ENCODE measurements at places on chromosomes 11 and 22.

GRCh38 chr11:26974069-26974783 lies 19.7 kb upstream of the FIBIN start:
- no peak for DNase-seq

DNA sequence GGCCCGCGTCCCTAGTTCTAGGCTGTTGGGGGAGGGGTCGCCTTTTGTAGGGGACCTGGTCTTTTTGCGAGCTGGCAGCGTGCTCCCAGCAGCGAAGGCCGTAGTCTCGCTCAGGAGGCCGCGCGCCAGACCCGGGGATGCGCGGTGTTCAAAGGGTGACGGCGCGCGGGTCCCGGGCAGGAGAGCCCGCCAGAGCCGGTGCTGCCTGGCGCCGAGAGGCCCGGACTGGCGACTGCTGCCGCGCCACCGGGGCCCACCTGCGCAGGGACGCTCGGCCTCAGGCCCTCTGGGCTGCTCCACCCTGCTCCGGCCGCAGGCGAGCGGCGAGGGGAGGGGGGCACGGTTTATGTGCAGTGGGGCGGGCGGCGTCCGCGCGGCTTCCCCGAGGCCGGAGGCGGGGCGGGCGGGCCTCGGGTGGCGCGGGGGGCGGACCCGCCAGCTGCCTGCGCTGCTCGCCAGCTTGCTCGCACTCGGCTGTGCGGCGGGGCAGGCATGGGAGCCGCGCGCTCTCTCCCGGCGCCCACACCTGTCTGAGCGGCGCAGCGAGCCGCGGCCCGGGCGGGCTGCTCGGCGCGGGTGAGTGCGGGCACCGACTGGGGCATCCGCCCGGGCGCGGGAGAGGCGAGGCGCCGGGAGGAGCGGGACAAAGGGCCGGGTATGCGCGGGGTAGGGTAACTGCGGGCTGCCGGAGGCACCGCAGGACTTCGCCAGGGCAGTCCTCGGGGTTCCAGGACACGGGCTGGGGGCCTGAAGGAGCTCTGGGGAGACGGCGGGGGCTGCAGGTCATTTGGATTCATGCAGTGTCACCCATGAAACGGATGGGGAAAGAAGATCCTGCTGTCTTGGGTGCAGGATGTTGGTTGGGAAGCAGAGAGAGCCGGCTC lies at the start of gene PRSS23:
PRSS23 (plus strand) TSS at position 467 of the 884 bp plus-strand sequence. CDS start 7,102 bp downstream, outside the sequence.
- peak; percentile 47 for DNase-seq

DNA sequence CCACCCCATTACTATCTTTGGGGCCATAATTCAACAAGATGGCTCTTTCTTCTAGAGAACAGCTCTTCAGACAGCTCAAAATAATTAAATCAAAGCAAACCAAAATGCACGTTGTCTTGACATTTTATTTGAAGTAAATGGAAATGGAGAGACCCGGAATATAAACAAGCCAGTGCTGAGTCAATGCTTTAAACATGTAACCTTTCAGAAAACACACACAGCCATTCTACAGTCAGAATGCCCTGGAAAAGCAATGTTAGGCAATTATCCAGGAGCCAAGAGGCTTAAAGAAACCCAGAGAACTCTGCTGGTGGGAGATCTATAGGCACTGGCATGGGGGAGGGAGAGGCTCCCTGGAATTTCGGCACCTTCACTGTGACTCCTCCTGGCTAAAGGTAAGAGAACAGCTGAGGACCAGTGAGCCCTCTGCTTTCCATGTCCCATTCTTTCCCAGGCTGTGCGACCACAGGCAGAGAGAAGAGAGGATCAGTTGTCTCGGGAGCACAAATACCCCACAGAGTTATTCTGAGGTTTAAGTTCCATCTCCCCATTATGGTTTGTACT lies 254.0 kb upstream of the CCDC90B start:
- no peak for DNase-seq

DNA sequence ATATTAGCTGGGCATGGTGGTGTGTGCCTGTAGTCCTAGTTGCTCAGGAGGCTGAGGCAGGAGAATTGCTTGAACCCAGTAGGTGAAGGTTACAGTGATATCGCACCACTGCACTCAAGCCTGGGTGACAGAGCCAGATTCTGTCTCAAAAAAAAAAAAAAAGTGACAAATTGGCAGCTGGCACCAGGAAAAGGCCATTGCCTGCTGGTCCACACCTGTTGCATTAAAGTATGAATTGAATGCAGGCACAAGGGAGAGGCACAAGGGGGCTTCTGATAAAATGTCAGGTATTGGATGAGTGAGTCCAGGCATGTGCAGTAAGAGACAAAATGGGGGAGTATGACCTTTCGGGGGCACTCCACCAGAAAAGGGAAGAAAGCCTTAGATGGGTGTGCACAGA lies 28.2 kb downstream of the ZNF70 start:
- DNase-seq = no peak

DNA sequence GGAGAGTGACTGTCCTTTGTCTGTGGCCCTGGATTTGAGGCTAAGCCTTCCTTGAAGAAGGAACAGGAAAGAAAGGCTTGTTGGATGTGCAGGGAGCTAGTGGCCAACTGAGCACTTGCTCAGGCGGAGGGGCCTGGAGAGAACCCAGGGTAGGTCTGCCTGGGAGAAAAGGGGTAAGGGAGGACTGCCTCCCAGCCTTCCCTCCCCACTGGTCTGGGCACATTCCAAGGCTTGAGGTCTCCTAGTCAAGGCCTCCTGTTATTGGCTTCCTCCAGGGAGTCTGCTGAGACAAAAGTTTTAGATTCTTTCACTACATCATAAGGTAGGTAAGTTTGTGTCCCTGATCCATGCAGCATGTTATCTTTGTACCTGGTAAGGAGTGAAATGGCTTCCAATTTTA lies 15.2 kb downstream of the KCNQ1OT1 start:
- no peak for DNase-seq

- DNase-seq = peak; percentile 40
These were observed 82.2 kb upstream of the SEPTIN5 start for GRCh38 chr22:19631899-19632667.

- no peak for DNase-seq
These were observed 187.8 kb downstream of the SNX19 start for GRCh38 chr11:130728185-130729180.

DNA sequence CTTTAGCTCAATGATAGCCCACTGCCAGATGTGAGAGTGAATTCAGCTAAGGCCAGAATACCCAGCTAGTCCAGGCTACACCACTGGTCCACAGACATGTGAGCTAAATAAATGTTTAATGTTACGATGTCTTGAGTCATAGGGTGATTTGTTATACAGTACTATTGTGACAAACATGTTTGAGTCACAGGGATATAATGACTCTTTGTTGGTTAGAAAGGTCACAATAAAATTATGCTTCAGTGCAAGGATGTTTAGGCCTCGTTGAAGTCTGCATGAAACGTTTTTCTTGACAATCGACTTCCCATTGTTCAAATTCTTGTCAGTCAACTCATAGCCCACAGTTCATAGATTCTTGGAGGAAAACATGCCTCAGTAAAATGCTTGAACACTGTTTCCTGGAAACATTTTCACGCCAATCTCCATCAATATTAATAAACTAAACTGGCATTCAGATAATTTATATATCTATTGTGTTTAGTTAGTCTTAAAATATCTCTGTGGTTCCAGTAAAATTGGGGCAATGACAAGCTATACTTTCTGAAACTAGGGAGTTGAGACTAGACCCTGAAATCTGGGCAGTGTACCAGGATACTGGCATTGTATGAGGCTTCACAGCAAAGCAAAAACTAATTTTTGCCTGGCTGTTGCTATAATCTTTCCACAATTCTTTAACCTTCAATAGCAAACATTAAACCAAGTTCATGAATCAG lies 650.8 kb upstream of the KIRREL3 start:
- no peak for DNase-seq

- DNase-seq = no peak
These were observed 458 bp downstream of the OSBPL5 start for GRCh38 chr11:3164552-3165151.

DNA sequence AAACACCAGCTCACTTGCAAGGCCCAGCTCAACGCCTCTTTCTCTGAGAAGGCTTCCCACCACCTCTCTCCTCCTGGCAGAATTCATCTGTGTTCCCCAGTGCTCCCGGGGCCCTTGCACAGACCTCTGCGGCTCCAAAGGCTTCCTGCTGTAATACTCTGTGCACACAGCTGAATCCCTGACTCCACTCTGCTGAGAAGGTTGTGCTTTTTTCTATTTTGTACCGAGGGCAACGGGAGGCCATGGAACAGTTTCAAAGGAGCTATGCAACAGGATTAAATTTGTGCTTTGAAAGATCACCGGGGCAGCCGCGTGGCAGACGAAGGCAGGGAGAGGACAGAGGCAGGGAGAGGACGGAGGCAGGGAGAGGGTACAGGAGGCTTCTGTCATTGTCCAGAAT lies 49.2 kb upstream of the SYT7 start:
- DNase-seq = no peak

GRCh38 chr11:12505183-12505582 lies 127.8 kb downstream of the PARVA start:
- DNase-seq = no peak

- no peak for DNase-seq
These were observed 10.8 kb upstream of the SNX32 start for GRCh38 chr11:65822776-65823528.

GRCh38 chr11:92861634-92862033 lies 107.8 kb upstream of the MTNR1B start:
- no peak for DNase-seq

- DNase-seq = no peak
These were observed 462 bp downstream of the UBE2L6 start for GRCh38 chr11:57566905-57567514.

DNA sequence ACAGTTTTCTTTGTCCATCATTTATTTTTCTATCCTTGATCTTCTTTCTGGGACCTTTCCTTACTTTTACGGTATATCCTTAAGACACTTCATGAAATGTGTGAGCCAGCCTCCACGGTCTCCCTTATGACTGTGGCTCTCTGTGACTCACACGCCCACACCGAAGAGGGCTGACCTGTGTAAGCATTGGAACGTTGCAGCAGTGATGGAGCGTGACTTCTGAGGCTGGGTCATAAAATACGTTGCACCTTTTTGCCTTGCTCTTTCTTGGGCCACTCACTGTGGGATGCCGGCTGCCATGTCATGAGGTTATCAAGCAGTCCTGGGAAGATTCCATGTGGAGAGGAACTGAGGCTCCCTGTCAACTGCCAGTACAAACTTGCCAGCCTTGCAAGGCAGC lies 96.3 kb upstream of the RAB1B start:
- peak; percentile 59 for DNase-seq

DNA sequence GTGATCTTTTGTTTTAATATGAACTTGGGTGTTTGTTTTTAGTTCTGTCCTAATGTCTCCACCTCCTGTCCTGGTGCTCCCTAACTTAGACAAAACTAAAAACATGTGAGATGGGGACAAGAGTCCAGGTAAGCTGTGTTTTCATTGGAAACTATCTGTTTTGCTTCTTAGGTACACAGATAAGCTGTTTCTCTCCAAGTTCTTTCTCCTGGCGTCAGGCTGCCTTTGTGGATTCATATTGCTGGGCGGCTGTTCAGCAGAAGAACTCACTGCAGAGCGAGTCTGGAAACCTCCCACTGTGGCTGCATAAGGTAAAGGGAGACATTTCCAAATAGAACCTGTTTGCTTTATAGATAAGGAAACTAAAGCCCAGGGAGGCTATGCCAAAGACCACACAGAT lies 24.7 kb downstream of the PANX1 start:
- no peak for DNase-seq

- DNase-seq = no peak
These were observed 11.6 kb upstream of the OOSP4B start for GRCh38 chr11:60005360-60005759.

GRCh38 chr11:57800444-57801182 lies 39.0 kb downstream of the CTNND1 start:
- no peak for DNase-seq

DNA sequence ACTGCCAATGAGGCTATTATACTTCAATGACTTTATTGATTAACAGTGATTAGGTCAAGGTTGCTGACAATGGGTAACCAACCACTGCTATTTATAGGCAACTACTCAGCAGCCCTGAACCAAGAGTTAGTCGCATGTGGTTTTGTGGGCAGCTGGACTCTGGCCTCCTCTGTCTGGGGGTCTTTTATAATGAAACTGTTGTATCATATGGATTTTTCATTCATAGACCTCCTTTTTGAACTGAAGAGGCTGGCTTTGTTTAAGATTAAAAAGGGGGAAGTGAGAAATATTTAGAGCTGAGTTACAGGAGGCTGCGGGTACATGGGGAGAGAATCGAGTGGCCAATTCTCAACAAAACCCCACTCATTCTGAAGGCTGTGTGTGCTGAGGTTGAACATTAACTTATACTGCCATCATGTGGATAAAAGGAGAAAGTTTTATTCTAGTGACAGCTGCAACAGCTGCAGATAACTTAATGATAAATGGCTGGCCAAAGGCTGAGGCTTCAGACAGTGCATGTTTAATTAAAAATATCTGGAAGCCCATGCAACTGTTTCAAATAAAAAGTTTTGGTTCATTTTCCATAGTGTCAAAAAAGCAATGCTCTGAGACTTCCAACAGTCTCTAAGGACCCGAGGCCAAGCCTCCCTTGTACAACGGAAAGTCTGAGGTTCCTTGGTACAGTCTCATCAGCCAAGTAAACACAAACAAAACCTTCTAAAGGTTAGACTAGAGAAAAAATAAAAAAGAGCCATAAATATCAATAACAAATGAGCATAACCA lies 682.6 kb downstream of the KCNA4 start:
- DNase-seq = no peak

GRCh38 chr22:40654522-40655167 lies 18.1 kb upstream of the MRTFA start:
- DNase-seq = no peak

GRCh38 chr11:117868815-117869561 lies 7.5 kb downstream of the FXYD6 start:
- no peak for DNase-seq

All from stimulated activated CD8-positive, alpha-beta memory T cell treated with anti-CD3 and anti-CD28 coated beads, Interleukin-4, amount 100 ng/mL, for 48 hours (primary cell).